ENCODE measurements at places on chromosomes 11 and 22.

DNA sequence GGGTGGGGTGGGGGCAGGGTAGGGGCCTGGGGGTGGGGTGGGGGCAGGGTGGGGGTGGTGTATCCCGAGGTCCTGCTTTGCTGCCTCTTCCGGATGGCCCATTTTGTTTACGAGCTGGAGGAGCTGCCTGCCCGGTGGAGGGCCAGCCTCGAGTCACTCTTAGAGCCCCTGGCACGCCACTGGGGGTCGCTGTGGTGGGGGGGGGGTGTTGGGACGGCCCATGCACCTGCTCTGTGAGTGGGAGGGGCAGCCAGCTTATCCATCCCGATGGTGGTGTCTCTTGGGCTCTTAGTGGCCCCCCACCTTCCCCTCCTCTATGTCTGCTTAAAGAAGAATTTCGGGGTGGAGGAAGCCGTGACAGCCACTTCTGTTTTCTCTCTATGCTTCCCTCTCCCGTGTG is 24.6 kb downstream of the MRGPRD start:
- DNase-seq: no peak

GRCh38 chr11:125959511-125959910 is 13.7 kb downstream of the VSIG10L2 start:
- no peak for DNase-seq

GRCh38 chr11:77411137-77411707 is 62.7 kb downstream of the PAK1 start:
- no peak for DNase-seq

DNA sequence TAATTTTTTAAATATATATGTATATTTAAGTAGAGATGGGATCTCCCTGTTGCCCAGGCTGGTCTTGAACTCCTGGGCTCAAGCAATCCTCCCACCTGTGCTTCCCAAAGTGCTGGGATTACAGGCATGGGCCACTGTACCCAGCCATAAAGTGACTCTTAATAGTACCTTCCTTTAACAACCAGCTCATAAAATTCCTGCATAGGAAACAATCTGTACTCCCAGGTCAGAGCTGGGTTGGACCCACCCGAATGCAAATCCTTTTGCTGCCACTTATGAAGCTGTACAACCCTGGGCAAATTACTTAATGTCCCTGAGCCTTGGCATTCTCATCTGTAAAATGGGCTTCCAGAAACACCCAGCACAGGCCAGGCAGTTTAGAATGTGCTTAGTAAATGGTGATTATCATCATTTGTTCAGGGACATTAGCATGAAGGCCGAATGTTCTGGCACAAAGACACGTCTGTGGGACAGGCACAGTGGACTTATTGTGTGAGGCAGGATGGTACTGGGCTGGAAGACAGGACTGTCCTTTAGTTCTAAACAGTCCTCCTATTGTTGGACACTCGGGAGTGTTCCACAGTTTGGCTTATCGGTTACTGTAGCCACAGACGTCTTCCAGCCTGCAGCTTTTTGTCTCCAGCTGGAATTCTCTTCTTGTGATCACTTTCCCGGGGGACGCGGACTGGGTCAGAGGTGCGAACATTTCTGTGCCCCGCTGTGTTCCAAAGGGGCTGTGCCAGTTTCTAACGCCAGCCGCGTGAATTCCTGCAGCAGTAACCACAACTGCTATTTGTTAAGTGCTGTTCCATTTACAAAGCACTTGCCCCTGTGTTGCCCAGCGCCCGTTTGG is 6.0 kb downstream of the PDXP start:
- DNase-seq: no peak

DNA sequence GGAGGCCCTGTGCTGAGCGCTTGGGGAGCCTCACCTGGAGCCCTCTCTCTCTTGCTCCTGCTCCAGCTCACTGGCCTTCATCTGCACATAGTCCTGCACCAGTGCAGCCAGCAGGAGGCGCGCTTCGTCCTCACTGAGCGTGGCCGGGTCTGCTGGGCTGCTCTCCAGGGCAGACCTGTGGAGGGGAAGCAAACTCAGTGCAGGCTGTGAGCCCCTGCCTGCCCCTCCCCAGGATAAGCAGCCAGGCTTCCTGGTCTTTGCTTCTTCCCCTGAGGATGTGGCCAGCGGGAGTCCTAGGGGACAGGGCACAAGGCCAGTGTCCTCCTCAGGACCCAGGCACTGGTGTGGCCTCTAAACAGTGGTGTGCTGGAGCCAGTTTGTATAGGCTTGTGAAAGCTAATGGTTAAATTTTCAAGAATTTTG is 2.2 kb downstream of the CALCA start:
- no peak for DNase-seq

DNA sequence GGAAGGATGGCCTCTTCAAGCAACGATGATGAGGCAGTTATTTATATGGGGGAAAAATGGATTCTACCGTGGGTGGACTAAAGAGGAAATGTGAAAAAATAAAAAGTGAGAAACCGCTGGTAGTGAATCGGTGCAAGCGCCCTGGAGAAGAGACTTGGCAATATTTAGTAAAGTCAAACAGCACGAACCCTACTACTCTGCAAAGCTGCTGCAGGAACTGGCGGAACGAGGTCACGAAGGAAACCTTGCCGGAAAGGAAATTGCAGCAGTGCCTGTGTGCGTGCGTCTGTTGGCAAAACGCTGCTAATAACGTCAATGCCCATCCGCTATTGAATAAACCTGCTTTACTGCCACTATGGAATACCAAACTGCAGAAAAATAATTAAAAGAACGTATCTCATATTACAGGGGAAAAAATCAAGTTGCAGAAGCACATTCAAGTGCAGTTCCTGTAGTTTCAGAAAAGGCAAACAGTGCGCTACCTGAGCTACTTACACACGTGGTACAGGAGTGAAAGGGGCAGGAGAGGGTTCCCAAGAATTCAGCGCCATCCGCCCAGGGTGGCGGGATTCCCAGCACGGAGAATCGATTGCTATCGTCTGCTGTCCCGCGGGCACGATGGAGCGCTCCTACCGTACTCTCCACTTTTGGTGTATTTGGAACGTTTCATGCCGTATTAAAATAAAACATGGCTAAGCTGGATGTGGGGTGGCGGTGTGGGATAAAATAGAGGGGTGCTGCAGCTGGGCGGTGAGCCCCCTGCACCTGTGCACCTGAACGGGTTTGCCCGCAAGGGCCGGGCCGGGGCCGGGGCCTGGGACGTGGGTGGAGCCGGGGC is 585 bp upstream of the NADSYN1 start:
- DNase-seq: no peak

DNA sequence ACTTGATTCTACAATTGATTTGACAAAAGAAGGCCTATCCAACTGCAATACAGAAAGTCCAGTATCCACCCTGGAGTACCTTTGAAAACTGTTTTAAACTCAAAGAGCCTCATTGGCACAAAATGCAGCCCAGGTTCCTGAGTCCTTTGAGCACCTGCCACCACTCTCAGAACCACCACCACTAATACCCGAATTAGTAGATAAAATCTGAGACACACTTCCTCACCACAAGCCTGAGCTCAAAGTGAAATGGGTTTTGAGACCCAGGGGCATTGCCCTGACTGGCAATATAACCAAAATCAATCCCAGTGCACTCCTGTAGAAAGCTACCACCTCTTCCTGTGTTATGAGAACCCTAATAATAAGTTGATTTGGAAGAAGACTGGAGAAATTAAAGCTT is 215.7 kb downstream of the CSNK2A3 start:
- DNase-seq: no peak

DNA sequence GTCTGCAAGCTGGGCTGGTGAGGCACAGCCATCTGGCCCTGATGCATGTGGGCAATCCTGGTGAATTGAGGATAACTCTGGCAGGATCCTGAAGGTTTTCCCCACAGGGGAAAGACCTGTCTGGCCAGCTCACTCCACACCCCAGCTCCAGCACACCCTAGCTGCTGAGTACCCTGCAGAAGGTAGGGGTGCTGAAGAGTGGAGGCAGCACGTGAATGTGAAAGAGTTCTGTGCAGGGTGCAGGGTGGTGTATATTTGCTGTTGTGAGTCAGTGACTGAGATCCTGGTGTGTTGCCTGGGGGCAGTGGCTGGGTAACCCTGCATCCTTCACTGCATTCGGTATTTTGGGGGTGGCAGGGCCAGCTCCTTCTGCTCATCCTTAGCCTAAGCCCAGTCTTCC is 22.4 kb downstream of the DGAT2 start:
- no peak for DNase-seq

- DNase-seq: no peak
Measured at GRCh38 chr22:43819421-43819921, 7.4 kb upstream of the EFCAB6 start.

- no peak for DNase-seq
Measured at GRCh38 chr22:45602824-45603595, 68.6 kb upstream of the ATXN10 start.
